Foreskin keratinocyte (primary cell): ENCODE measurements at places on chromosomes 4 and X. TPM values are rescaled to one million over a fixed set of nuclear protein-coding genes. Genes with fewer than 3 reads are reported as not detected.

The MAGEA2B gene
- not detected in 2 replicates for total RNA-seq

The OTC gene
- total RNA-seq = not detected in 2 replicates

The MAP7D2 gene
- total RNA-seq = 3.5 and 4.2 TPM in 2 replicates

The ADGRG4 gene
- not detected in 2 replicates for total RNA-seq

The RAB9B gene
- total RNA-seq = 0.11 and 0.17 TPM in 2 replicates

The CXCL8 gene
- total RNA-seq = 2.5 and 2.9 TPM in 2 replicates

The NPNT gene
- total RNA-seq = 0.51 and 1.4 TPM in 2 replicates

The CYSLTR1 gene
- total RNA-seq = not detected in 2 replicates

The SPACA5 gene
- total RNA-seq = not detected in 2 replicates

The EVC2 gene
- 7.5 TPM in 2 replicates for total RNA-seq

The CSAG3 gene
- total RNA-seq = not detected in 2 replicates

The TLR10 gene
- not detected in 2 replicates for total RNA-seq

The XAGE1A gene
- not detected in 2 replicates for total RNA-seq
